Astrocyte (in vitro differentiated cells and primary cell): ENCODE measurements at places on chromosomes 5 and 9. TPM values are rescaled to one million over a fixed set of nuclear protein-coding genes. Genes with fewer than 3 reads are reported as not detected.

ADAMTS16 gene
- 5.7 and 11.4 TPM in 2 replicates for total RNA-seq

STK32A gene
- 0.25 and 0.34 TPM in 2 replicates for total RNA-seq

DNA sequence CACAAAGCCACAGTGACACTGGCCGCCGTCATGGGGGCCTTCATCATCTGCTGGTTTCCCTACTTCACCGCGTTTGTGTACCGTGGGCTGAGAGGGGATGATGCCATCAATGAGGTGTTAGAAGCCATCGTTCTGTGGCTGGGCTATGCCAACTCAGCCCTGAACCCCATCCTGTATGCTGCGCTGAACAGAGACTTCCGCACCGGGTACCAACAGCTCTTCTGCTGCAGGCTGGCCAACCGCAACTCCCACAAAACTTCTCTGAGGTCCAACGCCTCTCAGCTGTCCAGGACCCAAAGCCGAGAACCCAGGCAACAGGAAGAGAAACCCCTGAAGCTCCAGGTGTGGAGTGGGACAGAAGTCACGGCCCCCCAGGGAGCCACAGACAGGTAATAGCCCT lies 26.1 kb downstream of the HRH2 start:
- DNase-seq, result no peak

GRCh38 chr9:336039-336438 lies 121.4 kb downstream of the DOCK8 start:
- DNase-seq, result no peak

DNA sequence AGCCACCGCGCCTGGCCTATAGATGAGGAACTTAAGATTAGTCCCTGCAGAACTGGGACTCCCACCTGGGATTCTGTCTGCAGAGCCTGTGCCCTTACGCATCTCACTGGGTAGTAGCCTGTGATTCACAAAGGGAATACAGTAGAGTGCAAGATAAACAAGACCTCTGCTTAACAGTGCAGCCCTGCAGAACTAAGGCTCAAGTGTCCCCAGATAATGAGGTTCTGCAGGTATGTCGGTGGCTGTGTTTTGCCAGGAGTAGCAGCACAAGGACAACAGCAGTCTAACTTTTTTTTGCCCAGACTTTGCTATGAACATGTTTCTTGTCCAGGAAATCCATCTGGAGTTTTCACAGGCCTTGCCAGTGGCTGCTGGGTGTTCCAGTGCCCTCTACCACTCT lies 59.7 kb downstream of the DCP2 start:
- no peak for DNase-seq

GRCh38 chr5:2895196-2895595 lies 143.7 kb upstream of the IRX2 start:
- DNase-seq, result no peak

DNA sequence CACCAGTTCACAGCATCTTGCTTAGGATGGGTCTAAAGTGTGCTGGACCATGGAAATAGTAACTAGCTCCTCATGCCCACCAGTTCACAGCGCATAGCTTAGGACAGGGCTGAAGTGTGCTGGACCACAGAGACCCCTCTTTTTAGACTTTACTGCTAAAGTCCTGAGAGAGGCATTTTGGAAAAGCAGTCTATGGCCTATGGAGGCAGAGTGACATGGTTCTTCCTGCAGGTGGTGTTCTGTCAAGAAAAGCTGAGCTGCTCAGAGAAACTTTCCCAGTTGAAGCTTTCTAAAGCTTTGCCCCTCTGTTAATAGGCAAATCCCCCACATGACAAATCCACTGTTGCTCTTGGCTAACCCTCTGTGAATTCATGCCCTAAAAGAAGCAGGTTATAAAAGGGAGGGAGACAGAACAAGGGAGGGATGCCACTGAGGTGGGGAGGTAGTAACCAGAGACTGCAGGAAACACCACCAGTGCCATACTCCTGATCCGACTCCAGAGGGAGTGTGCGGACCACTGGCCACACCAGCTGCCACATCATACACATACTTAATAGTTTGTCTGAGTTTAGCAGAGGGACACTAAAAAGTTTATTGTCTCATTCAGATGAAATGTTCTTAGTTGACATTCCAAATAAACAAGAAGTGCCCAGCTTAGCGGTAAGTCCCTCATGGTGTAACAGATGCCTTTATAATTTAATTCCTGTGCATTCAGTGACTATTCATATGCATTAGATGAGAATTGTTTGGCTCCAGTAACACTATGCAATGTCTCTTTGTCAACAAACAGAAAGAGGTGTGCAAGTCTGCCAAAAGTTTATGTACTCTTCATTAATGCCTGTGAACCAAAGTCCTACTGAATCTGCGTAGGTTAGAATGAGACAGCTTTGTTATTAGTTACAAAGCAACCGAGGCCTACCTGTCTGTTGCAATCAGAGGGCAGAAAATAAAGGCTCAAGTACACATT lies 236.2 kb upstream of the NFIL3 start:
- peak; percentile 28 for DNase-seq

GRCh38 chr5:149679876-149680809 lies 50.0 kb upstream of the PPARGC1B start:
- DNase-seq, result no peak

DNA sequence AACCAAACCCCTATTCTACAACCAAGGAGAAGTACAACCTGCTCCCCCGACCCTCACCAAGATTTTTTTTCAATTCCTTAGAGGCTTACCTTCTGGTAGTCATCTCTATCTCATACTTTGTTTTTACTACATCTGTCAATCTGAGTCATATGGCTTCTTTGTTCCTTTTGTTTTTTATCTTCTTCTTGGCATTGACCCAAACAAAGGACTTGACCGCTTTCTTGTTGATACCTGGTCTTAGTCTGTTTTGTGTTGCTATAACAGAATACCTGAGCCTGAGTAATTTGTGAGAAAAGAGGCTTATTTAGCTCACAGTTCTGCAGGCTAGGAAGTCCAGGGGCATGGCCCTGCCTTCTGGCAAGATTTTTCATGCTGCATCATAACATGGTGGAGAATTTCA lies 352.7 kb downstream of the MLLT3 start:
- no peak for DNase-seq

DNA sequence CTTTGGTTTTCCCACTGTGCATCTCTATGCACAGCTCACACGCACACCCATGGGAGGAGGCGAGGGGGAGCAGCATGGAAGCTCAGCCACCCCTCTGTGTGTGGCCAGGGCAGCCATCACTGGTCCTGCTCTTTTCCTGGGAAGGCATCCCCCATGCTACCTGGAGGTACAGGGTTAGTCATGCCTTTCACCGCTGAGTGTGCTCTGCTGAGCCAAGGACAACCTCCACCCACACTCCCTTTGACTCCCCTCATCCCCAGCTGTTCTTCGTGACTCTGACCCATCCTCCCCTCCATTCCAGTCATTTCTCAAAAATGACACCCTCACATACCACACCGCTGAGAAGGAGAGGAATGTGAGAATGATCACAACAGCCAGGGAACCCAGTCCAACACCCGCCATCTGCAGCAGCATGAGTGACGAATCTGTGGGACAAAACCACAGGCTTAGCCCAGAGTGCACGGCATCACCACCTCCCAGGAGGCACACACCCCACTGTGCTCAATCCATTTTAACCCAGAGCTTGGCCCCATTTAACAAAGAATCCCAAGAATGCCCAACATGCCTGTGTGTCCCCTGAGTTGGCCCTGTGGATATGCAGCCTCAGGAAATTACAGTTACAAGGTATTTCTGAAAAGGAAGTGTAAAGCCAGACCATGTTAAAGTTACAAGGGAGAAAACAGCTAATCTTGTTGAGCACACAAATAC lies 133.4 kb downstream of the SUSD1 start:
- DNase-seq, result peak; percentile 100
